ENCODE measurements at places on chromosomes 1 and 21.

DNA sequence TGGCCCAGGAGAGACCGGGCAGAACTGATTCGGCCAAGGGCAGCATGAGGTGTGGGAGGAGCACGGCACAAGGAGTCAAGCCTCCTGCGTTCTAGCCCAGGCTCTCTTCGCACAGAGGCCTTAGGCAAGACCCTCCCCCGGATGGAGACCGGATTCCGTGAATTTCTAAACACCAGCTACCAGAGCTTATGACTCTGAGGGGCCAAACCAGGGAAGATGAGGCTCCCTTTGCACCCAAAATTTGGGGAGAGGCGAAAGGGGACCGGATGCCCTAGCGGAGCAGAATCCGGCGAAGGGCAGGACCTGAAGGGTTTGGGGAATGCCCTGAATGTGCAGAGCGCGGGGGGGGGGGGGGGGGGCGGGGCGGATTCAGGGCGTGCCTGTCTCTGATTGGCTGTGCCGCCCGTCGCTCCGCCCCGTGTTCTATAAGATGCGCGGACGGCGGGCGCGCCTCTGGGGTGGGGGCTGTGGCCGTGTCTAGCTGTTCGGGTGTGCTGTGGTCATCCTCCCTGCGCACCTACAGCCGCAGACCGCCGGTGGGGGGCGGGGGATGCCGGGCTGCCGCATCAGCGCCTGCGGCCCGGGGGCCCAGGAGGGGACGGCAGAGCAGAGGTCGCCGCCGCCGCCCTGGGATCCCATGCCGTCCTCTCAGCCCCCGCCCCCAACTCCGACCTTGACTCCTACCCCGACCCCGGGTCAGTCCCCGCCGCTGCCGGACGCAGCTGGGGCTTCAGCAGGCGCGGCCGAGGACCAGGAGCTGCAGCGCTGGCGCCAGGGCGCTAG is at the start of gene TRNP1:
TRNP1 (plus strand) TSS at position 456 of the 783 bp plus-strand sequence; CDS start at position 551, 95 bp downstream.
- peak; percentile 24 for DNase-seq

DNA sequence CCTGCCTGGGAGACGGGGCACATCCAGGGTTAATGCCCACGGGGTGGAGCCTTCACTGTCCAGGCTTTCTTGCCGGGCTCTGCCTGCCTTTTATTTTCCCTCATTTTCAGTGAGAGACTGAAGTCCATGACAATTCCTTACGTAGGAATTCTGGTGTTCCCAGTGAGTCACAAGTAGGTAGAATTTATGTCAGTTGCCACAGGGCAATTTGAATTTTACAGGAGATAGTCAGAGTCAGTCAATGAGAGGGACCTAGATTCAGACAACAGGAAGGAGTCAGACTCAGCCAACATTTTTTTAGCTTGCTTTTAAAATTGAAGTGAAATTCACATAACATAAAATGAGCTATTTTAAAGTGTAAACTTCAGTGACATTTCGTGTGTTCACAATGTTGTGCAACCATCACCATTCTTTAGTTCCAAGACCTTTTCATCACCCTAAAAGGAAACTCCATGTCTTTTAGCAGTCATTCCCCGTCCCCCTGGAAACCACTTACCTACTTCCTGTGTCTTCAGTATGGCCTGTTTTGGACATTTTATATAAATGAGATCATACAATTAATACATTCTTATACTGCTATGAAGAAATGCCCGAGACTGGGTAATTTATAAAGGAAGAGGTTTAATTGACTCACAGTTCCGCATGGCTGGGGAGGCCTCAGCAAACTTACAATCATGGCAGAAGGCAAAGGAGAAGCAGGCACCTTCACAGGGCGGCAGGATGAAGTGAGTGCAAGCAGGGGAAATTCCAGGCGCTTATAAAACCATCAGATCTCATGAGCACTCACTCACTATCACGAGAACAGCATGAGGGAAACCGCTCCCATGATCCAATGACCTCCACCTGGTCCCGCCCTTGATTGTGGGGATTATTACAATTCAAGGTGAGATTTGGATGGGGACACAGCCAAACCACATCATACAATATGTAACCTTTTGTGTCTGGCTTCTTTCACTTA is 14.6 kb downstream of the AJAP1 start:
- no peak for DNase-seq

GRCh38 chr1:54287176-54287650 is 87.2 kb downstream of the MRPL37 start:
- peak; percentile 38 for DNase-seq

DNA sequence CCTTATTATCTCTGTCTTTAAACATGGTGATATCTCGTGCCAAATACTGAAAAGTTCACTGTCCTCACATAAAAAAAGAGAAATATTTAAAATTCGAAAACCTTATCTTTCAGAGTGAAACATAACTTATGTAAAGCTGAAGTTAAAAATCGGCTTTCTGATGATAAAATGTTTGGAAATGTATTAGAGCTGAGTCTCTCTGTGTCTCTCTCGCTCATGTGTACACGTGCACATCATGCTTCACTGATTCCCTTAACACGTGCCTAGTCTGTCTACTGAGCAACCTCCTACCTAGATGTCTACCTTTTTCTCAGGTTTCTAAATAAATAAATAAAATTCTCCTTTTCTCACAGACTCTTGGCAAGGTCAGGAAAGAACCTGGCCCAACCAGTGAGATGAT is 17.1 kb downstream of the HHIPL2 start:
- no peak for DNase-seq

GRCh38 chr21:38234395-38235142 is 22.2 kb upstream of the KCNJ15 start:
- DNase-seq: no peak

DNA sequence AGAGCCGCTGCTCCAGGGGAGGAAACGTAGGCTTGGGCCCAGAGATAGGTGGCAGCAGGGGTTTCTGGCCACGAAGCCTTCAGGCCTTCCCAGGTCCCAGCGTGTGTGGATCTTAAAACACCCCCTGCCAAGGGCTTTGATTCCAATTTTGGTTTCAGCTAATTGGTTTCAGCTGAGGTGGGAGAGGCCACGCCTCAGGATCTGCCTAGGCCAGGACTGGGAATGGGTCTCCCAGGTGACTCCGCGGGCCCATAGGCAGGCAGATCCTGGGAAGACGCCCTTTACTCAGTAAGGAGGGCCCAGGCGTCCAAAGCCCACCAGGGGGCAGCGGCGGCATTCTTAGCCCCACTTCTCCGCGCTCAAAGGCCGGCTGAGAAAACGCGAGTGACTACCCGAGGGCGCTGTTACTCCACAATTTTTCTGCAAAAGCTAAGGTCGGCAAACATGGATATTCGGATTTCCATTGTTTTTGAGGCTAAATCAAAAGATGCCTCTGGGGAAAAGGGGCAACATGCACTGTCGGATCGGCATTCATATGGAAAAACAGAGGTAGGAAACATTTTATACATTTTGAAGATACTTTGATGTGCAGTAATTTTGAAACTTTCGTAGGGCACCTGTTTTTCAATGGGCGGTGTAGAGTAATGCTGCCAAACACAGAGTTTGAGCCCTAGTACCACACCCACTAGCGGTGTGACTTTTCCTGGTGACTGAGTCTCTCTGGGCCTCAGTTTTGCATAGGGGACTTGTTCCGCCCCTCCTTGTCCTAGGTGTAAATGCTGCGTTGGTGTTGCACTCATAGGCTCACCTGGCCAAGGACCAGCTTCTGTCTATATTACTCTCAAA is 31.8 kb upstream of the BCL10 start:
- peak; percentile 31 for DNase-seq

- peak; percentile 9 for DNase-seq
Measured at GRCh38 chr1:119675349-119676345, 27.6 kb upstream of the ZNF697 start.

DNA sequence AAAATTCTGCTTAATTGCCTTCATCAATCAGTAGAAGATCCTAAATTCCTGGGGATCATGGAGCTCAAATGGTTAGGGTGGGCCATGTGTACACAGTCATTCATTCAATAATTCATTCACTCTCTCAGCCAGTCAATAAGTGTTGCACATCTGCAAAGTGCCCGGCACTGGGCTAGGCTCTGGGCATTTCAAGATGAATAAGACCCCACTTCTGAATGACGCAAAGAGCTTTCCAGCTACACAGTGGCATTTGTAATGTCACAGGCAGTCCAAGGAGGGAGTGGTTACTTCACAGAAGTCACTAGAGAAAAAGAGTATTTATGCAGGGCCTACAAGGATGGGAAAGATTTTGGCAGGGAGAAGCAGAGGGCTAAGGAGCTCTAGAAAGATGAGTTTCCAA is 93.2 kb downstream of the KCNJ15 start:
- no peak for DNase-seq

DNA sequence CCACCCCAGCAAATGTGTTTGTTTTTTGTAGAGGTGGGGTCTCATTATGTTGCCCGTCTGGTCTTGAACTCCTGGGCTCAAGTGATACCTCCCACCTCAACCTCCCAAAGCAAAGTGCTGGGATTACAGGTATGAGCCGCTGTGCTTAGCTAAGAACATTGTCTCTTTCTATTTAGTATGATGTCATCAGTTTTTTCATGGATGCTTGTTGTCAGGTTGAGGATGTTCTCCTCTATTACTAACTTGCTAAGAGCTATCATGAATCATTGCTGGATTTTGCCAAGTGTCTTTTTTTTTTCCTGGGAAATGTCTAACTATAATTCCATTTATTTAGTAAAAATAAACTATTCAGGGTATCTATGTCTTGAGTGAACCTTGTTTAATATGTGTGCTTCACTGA is 19.0 kb upstream of the MPC2 start:
- DNase-seq: no peak

- no peak for DNase-seq
Measured at GRCh38 chr1:31617218-31617915, at the start of gene HCRTR1. TSS of gene HCRTR1 (plus strand) at chr1:31617689. CDS start at chr1:31619193, 1,504 bp downstream.

GRCh38 chr1:47441450-47442106 is 3.7 kb downstream of the FOXD2 start:
- no peak for DNase-seq

- DNase-seq: no peak
Measured at GRCh38 chr1:35190784-35191183, 2.2 kb downstream of the SFPQ start.

- peak; percentile 39 for DNase-seq
Measured at GRCh38 chr1:111507411-111508201, 4.2 kb upstream of the ADORA3 start.

DNA sequence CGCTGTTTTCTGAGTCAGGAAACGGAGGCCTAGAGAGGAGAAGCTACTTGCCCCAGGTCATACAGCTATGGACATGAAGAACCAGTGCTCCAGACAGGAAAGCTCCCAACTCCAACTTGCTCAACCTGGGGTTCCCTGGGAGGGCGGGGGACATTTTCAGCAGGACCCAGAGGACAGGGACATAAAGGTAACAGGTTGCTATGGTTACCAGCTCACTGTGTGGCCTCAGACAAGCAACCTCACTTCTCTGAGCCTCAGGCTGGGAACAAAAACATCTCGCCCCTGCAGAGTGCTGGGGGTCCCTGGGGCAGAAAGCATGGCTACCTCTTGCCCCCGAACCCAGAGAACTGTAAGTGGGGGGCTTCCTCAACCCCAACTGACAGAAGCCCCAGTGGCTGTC is 16.1 kb downstream of the FBXO2 start:
- DNase-seq: no peak

DNA sequence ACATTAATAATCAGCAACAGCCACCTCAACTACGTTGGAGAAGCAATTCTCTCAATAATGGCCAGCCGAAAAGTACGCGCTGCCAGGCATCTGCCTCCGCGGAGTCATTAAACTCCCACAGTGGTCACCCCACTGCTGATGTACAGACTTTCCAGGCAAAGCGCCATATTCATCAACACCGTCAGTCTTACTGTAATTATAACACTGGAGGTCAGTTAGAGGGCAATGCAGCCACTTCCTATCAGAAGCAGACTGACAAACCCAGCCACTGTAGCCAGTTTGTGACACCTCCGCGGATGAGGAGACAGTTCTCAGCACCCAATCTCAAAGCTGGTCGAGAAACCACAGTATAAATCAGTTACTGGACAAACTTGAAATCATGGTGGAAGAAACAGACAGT is 93.9 kb downstream of the KIF1B start:
- DNase-seq: no peak

GRCh38 chr1:27149084-27149761 is 5.7 kb downstream of the SLC9A1 start:
- DNase-seq: no peak

DNA sequence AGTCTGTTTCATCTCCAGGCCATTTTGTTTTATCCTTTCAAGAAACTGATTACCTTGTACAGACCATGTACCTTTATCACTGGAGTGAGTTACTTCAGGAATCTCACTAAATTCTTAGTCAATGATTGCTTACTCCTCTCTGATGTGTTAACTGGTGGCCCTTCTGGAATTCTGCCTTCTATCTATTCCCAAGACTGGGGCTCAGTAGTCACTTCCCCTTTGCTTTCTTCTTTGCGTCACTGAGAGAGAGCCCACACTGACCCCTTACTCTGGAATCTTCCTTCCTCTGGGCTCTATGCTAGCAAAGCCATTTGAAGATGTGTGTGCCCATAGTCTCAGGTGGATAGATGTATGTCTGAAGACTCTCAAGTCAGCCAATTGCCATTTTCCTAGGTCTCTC is 34.6 kb downstream of the XCL2 start:
- no peak for DNase-seq
